NCI-H2081 (cell line): ENCODE measurements at places on chromosomes 16 and 17.

GRCh38 chr17:68489919-68490318 lies 22.3 kb upstream of the PRKAR1A start:
- DNase-seq: no peak

- DNase-seq: no peak
Measured at GRCh38 chr16:8756755-8757154, 40.7 kb downstream of the TMEM186 start.

DNA sequence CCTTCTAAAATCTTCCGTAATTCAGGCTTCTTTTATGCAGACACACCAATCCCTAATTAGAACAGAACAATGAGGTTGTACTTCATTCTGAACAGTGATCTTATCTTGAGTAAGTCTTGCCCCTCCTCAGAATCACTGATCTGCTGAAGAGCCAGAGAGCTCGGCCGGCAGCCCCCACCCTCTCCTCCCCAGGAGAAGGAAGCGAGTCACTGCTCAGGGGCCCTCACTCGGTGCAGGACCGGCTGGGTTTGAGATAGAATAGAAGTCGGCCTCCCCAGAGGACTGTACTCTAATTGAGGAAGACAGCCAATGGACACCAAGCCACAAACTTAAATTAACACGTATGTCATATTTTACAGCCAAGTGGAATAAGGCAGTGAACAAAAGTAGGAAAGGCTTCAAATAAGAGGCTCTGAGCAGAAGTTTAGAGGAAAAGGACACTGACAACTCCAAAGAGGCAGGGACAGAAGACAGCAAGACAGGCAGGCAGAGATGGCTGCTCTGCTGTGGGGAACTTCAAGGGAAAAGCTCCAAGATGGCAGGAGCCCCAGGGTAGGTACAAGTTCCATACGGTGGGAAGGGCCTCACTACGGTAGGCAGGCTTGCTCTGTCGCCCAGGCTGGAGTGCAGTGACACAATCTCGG lies 18.6 kb downstream of the CREBBP start:
- no peak for DNase-seq

DNA sequence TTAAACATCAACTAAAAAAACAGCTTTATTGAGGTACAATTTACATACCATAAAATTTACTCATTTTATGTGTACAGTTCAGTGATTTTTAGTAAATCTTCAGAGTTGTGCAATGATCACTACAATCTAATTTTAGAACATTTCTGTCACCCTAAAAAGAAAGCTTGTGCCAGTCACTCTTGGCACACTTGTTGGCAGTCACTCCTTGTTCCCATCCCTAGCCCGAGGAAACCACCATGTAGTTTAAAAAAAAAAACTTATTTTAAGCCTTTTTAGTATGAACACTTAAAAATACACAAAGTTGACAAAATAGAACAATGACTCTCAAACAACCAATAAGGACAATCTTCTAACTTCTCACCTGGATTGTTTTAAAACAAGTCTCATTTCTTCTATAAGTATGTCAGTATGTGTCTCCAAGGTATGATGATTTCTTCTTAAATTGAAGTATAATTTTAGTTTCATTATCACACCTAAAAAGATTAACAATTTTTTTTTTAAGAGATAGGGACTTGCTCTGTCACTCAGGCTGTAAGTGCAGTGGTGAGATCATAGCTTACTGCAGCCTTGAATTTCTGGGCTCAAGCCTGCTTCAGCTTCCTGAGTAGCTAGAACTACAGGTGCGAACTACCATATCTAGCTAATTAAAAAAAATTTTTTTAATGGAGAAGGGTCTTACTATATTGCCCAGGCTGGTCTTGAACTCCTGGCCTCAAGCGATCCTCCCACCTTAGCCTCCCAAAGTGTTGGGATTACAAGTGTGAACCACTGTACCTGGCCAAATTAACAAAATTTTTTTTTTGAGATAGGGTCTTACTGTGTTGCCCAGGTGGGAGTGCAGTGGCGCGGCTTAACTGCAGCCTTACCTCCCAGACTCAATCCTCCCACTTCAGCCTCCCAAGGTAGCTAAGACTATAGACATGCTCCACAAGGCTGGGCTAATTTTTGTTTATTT lies 53.2 kb downstream of the PPM1E start:
- no peak for DNase-seq

GRCh38 chr17:69064001-69064400 lies 3.3 kb upstream of the ABCA9 start:
- DNase-seq: no peak
